Suppressor macrophage (primary cell): ENCODE measurements at places on chromosomes 4 and X.
A peak's percentile ranks its signal among the peaks of the same experiment; 100 is the strongest.

DNA sequence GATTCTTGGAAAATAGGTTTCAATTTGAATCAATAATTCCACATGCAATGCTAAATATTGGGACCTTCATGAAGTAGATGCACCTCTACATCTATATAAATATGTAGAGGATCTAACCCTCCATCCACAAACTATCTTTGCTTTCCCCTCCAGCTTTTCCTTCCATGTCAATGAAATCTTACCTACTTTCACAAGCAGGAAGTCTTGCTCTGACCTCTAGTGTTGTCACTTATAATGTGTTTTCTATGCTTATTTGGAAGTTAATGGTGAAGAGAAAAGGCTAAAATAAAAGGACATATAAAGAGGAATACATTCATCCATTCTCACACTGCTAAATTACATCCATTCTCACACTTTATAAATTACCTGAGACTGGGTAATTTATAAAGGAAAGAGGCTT lies 472.7 kb upstream of the DIAPH2 start:
- DNase-seq, result no peak

GRCh38 chr4:70627620-70628019 lies 924 bp upstream of the ENAM start:
- no peak for DNase-seq

GRCh38 chr4:152935631-152936445 lies at the start of gene FHDC1:
FHDC1 (plus strand) TSS chr4:152936323; CDS start chr4:152943058, 6,735 bp downstream.
- no peak for DNase-seq

DNA sequence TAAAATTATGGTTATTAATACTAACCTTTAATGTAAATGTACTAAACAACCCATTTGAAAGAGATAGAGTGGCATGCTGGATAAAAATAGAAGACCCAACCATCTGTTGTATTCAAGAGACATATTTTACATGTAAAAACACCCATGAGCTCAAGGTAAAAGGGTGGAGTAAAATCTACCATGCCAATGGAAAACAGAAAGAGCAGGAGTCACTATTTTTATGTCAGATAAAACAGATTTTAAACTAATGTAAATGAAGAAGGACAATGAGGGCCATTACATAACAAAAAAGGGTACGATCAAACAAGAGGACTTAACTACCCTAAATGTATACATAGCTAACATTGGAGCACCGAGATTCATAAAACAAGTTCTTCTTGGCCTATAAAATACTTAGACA lies 66.3 kb downstream of the ITM2A start:
- DNase-seq, result no peak

GRCh38 chr4:76764251-76764650 lies 133.7 kb downstream of the SOWAHB start:
- no peak for DNase-seq

GRCh38 chr4:103032574-103032973 lies 13.1 kb upstream of the SLC9B1 start:
- peak; percentile 40 for DNase-seq

DNA sequence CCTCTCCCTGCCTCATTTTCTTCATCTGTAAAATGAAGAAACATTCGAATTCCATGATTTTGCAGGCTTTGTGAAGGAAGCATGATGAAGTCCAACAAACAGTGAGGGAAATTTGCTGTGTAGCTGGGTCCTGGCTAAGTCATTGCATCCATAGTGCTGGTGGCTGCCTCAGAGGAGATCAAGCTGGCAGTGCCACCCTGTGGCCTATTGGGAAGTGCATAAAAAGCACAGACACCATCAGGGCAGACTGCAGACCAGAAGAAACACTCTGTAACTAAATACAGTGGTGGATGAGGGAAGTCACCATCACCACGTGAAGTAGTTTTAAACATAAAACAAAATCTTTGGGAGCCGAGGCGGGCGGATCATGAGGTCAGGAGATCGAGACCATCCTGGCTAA lies 40.7 kb upstream of the DDX3X start:
- peak; percentile 58 for DNase-seq

DNA sequence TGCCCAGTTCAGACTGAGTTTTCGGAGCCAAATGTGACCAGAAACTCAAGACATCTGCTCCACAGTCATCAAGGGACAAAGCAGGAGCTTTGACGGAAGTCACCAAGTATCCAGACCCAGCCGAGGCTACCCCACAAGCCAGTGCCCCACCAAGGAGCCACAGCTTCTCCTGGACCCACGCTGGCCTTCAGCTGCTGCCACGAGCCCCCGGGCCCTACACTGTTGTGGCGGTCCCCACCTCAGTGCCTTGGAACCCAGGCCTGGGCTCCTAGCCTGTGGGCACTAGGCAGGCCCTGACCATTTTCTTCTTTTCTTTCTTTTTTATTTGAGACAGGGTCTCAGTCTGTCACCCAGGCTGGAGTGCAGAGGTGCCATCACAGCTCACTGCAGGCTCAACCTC lies 82.1 kb upstream of the NKX1-1 start:
- DNase-seq, result no peak

DNA sequence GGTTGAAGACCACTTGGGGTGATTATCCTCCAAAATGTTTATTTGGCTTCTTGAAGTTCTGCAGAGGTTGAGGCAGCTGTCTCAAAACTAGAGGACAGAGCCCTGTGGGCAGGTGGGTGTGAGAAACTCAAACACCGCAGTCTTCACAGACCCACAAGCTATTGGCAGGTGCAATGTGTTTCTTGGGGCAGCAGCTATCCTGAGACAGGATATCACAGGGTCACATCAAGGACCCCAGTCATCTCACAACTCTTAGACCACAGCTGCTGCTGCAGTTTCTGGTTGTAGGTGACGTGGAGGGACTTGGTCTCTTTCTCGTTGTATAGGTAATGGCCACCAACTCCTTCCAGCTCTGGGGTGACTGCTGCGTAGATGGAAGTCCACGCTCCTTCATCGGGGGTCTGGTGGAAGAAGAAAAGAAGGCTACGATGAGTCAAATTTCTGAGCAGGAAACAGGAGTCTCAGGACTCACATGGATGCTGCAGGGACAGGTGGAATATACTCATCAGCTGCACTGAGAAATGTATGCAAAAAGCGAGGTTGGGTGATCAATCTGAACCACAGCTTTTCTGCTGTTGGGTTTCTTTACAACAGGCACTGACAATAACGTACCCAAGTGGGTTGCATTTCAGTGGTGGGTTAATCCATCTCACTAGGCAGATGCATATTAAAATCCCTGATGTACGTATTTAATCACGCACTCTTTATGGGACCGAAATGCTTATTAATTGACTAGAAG lies 279.8 kb downstream of the DHRSX start:
- no peak for DNase-seq

DNA sequence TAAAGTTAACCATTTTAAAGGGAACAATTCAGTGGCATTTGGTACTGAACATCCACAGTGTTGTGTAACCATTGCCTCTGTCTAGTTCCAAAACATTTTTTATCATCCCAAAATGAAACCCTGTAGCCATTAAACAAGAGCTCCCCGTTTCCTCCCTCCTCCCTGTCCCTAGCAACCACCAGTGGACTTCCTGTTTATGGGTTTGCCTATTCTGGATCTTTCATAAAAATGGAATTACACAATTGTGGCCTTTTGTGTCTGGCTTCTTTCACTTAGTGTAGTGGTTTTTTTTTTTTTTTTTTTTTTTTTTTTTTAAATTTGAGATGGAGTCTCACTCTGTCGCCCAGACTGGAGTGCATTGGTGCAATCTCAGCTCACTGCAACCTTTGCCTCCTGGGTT lies 11.6 kb downstream of the RBMX2 start:
- DNase-seq, result peak; percentile 43

- DNase-seq, result peak; percentile 19
Observed at GRCh38 chr4:73127839-73128453, 58.4 kb upstream of the COX18 start.

DNA sequence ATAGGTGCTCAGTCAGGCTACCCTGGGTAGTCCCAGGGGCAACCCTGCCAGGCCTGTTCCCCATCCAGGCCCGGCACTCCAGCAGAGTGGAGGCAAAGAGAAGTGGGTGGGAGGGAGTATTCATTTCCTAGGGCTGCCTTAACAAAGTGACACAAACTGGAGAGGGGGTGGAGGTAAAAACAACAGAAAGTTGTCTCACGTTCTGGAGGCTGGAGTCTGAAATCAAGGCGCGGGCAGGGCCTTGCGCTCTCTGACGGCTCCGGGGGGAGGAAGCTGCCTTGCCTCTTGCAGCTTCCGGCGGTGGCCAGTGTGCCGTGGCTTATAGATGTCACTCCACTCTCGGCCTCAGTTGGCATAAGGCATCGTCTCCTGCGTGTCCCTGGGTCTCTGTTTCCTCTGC lies 90.8 kb downstream of the DCTD start:
- peak; percentile 86 for DNase-seq

DNA sequence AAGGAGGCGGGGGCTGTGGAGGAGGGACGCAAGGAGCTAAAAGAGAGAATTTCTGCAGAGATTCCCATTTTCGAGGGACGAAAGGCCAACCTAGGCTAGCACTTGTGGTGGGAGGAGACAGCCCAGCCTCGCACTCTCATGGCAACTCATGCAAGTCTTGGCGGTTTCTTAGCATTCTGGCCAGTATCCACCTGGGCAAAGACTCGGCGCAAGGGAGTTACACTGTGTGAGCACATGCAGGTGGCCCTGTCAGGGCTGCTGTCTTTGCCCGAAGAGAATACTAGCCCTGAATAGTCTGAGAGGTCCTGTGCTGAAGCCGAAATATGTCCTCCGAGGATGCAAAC lies 15.5 kb downstream of the MCF2 start:
- DNase-seq, result no peak

GRCh38 chr4:7254736-7255487 lies 62.6 kb downstream of the SORCS2 start:
- DNase-seq, result no peak

DNA sequence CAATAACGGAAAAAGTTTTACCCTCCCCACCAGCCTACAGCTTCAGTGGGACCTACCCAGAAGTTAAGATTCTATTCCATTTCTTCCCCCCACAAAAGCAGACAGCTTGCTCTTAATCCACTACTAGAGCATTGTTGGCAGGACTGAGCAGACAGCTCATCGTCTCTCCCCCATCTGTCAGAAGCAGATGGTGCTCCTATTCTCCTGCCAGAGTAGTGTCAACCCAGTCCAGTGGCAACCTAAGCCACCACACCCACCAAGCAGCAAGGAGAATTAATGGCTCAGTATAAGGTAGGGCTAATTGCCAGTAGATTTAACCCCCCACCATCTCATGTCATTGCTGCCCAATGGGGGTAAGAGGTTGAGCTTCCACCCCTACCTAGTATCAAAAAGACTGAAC lies 62.0 kb downstream of the AWAT2 start:
- no peak for DNase-seq

GRCh38 chr4:9968472-9968871 lies 52.8 kb downstream of the SLC2A9 start:
- DNase-seq, result no peak

GRCh38 chrX:5646818-5647217 lies 581.8 kb downstream of the NLGN4X start:
- peak; percentile 69 for DNase-seq

DNA sequence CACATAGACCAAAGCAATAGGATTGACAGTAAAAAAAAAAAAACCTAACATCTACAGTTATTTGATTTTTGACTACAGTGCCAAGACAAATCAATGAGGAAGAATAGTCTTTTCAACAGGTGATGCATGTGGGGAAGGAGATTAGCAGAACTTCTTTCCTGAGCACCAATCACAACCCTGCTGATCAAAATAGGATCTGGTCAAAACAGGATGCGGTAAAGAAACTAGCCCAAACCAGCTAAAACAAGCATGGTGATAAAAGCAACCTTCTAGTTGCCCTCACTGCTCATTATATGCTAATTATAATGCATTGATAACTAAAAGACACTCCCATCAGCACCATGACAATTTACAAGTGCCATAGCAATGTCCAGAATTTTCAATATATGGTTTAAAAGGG lies 667.5 kb downstream of the GRXCR1 start:
- DNase-seq, result no peak

DNA sequence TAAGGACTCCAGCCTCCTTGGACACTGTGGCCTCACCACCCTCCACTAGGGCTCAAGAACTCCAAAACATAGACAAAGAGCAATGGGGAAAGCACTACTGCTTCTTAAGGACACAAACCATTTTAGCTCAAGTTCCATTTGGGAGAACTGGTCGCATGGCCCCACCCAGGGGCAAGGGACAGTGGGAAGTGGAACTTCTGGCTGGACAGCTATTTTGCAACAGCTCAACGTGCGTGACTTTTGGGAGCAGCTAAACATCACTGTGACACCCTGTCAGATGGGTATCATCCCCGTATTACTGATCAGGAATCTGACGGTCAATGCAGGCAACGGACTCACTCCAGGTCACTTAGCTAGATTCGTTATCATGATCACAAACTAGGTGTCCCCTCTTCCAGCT lies 9.0 kb upstream of the GLOD5 start:
- DNase-seq, result peak; percentile 62

GRCh38 chr4:151266497-151266896 lies 10.5 kb upstream of the PRSS48 start:
- DNase-seq, result no peak

DNA sequence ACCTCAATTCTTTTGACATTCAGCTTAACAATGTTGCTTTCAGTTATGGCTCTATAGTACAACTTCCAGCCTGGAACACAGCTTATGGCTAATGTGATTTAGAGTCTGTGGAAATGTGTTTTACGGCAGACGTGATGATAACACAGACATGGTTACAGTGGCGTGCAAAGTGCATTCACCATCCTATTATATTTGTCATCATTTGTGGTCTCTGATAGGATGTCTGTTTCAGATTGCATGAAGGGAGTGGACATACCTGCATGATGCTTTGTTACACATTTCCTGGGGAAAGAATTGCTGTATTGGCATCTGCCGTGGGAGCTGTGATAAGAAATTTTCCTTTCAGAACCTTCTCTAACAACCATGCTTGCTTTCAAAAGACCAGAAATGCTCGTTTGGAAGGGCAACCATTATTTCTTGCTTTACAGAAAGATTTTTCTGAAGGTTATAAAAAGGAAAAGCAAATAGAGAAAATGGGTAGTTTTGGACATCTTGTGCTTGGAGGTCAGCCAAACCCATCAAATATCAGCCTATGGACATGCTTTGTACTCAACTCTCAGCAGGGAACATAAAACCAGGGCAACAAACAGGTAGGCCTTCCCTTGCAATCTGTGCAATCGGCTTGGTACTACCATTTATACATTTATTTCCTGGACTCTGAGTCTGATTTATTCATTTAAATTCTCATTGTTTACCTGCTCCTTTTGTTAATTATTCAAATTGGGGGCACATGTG lies 273.9 kb downstream of the TLL1 start:
- no peak for DNase-seq

DNA sequence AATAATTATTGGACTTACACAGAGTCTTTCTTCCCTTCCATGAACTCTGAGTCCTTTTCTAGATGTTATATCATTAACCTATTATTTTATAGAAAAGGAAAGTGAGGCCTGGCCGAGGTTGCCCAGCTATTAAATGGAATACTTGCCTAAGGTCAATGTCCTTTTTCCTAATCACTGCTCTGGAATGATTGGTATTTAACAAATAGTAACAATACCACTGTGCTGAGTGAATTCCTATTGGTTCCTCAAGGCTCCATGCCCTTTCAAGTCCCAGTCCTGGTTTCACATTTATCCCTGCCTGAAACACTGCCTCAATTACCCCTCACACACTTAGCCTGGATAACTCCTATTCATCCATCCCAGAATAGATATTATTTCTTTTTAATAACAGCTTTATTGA lies 6.2 kb downstream of the TCEAL9 start:
- no peak for DNase-seq

GRCh38 chrX:118156254-118156952 lies 39.8 kb upstream of the KLHL13 start:
- DNase-seq, result no peak

GRCh38 chr4:186039697-186040096 lies 29.3 kb upstream of the TLR3 start:
- no peak for DNase-seq
